GM23338 (cell line): ENCODE measurements at places on chromosomes 2 and 18.

GRCh38 chr18:10128921-10129501 is 215.2 kb downstream of the VAPA start:
- DNase-seq: no peak

DNA sequence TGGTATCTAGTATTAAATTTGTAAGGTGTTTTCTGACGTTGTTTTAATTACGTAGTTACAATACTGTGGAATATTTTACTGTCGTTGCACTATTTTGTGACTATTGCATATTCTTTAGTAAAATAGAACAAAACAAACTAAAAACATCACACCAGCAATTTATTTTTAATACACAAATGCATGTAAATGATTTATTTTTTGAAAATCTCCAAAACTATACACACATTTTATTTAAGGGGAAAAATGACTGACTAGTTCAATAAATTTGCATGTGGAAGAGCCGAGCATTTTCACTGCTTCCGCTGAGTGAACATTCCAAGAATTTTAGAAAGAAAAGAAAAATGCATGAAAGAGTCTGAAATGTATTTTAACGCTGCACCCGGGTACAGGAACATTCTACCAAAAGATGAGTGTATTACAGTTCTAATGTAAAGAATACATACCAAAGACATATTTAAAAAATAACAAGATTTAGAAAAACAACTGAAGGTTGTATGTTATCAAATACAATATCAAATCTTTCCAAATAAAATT is 257.7 kb downstream of the MEIS1 start:
- no peak for DNase-seq

GRCh38 chr2:171174075-171174474 is 13.4 kb upstream of the TLK1 start:
- DNase-seq: no peak

DNA sequence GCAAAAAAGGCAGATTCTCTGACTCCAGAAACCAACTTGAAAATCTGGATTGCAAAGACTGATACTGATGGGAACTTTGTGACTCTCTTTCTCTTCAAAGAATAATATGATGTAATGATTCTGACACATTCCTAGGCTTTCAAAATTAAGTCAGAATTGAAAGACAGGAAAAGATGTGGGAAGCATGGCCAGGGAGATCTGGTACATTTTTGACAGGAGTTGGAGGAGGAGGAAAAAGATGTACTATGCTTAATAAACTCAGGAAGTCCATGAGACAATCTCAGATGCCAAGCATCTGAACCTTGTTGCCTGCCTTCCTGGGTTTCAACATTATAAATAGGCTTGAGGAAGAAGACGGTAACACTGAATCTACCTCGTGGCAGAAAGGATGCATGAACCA is 34.2 kb downstream of the KLF7 start:
- DNase-seq: no peak

- DNase-seq: no peak
These were observed 898.7 kb downstream of the BCL11A start for GRCh38 chr2:59654710-59655109.

DNA sequence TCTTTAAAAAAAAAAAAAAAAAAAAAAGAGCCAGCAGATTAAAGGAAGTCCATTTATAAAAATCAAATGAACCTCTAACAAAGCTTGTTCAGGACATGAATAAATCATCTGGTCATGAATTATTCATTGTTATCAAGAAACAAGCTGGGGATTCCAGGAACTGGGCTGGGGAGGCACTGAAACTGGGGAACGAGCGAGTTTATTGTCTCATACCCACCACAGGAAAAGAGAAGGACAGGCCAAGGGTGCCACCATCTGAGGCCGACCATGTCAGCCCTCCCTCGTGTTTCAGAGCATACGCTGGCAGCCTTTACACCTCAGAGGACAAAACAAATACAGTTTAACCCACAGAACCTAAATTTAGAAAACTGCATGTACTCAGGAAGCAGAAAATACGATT is 164.2 kb downstream of the VWC2L start:
- DNase-seq: no peak

- no peak for DNase-seq
These were observed 52.5 kb downstream of the MBP start for GRCh38 chr18:77079954-77080682.

DNA sequence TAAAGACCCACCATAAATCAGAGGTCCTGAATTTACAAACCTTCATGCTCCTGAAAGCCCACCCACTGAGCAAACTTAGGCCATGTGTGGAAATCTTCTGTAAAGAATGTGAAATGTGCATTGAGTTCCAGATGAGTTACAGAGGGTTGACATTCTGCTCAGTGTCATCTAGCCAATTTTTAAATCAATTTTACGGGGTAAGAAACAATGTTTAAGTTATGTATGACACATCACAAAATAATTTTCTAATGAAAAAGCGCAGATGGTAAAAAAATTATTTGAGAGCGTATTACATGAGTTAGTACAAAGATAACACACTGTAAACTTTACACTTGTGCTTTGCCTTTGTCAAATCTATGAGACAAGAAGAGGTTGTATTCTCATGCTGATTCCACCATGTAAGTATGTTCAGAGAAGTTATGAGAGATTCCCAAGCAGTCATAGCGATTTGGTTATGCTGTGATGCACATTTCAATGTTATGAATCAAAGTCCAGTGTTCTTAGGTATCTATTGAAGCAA is 446.3 kb downstream of the ADCYAP1 start:
- DNase-seq: no peak

DNA sequence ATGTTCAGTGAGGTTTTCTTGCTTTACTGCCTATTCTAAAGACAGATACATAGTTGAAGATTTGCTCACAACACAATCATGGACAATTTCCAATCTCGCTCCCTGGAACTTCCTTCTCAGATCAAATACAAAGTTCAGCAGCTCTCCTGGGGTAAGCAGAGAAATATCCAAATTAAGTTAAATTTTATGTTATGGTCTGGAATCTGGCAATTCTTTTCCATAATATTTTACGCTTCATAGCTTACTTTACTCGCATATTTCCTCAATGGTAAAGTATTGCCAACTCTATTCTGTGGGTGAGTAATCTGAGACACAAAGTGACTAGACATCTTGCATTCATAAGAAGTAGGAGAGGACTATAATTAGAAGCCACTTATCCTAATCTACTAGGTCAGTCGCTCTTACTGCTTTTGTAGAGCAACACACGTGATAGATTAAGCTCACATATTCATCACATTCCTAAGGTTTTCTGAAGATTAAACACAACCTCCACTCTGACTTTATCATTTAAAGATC is 529.4 kb downstream of the CCDC85A start:
- DNase-seq: no peak

- DNase-seq: no peak
These were observed 340.3 kb downstream of the PLCL1 start for GRCh38 chr2:198144660-198145059.

- no peak for DNase-seq
These were observed 150.2 kb downstream of the NCKAP5 start for GRCh38 chr2:133418021-133418420.

GRCh38 chr2:191176305-191176704 is 25.5 kb upstream of the STAT4 start:
- no peak for DNase-seq

GRCh38 chr2:138030459-138030858 is 66.2 kb downstream of the HNMT start:
- no peak for DNase-seq

DNA sequence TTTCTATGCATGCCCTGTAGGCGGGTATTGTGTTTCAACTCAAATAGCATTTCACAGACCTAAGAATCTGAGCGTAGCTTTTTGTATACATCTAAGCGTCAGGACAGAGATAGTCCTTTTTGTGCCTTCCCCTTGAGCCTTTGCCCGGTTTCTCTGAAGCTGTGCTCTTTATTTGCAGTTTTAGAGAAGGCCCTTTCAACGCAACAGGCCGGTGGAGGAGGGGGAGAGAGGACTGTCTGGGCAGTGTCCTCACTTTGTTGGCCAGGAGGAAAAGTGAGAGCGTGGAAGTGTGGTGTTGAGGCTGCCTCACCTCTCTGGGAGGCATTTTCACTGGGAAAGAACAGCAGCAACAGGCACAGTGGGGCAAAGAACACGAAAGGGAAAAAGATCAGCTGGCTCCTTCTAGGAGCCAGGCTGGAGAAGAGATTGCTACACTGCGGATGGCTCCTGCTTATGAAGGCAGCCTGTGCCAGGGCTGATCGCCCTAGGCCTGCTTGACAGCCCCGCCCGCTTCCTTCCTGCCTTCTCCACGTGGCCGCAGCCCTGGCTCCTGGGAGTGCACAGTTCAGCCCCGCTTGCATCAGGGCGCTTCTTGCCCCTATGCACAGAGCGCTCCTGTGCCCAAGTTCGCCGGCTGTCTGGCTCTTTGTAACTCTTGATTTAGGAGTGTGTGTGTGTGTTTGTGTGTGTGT is 195.6 kb upstream of the POU3F3 start:
- peak; percentile 81 for DNase-seq

- no peak for DNase-seq
These were observed 18.8 kb downstream of the ATP6V1C2 start for GRCh38 chr2:10740226-10740625.

DNA sequence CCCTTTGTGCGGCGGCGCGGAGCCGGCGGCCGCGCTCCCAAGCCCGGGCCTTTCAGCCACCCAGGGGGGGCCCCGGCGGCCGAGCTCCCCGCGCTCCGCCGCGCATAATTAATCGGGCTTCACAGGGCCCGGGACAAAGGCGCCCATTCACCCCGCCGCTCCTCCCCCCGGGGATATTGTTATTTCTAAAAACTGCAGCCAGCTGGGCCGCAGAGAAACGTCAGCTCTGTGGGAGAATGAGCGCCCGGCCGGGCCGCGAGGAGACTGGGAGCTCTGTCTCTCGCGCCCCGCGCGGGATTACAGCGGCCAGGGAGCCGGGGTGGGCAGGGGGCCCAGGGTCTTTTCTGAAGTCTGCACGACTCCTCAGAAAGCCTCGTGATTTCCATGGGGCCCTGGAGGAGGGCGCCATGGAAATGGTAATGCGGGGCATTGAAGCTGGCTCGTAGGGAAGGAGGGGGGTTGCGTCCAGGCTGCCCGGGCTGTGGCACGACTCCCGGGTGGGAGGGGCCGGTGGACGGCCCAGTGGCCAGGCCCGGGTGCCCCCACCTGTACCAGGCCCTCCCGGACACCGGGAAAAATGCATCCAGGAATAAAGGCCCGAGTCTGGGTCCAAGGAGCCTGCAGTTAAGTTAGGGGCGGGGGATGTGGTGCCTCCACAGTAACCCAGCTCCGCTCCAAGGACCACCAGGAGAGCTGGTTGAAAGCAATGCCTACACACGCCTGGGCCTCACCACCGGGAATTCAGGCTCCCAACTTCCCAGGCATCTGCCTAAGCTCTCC is 125.3 kb downstream of the ZFP36L2 start:
- peak; percentile 79 for DNase-seq

DNA sequence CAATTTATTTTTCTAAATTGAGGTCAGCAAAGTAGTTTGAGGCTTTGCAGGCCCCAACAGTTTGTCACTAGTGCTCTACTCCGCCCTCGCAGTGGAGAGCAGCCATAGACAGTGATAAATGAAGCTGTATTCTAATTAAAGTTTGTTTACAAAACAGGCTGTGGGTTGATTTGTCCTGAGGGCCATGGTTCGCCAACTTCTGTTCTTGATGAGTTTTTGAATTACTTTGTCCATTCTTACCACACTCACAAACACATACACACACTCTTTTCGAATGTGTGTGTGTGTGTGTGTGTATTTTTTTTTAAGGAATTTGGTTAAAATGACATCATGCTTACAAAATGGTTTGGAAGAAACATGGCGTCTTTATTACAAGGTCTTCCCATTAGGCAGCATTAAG is 68.6 kb downstream of the MTCL1 start:
- no peak for DNase-seq

DNA sequence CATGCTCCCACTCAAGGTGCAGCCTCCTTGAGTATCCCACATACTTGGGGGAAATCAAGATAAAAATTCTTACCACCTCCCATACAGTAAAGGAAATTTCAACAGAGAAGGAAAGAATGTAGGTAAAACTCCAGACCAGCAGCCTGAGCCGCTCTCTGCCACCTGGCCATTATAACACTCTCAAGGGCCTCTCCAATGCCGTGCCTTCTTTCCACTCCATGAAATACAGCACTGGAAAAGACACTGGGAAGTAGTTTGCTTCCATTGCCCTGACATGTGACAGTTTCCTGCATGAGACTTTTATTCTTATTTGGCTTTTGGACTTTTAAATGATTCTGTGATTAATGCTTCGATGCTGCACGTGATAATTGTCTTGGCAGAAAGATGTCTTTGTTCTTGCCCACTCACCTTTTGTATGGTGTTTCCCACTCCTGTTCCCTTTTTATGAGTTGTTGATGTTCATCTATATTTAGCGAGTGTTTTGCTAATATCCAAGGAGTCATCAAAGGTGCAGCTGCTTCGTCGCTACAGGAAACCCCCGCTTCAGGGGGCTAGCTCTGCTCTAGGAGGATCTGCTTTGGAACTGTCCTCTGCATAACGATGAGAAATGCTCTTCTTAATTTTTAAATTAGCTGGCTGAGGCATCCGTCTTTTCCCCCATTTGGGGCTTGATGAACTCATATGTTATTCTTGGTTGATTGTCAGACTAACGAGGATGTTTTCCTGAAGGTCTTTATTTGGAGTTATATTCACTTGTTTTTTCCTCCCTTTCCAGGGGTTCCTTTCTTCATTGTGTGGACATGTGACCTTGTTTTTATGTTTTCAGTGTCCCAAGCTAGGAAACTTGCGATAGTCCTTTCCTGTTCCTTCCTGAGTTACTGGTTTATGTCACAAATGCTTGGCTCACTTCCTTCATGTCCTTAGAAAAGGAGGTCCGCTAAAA is 179.4 kb downstream of the TXNL1 start:
- no peak for DNase-seq

DNA sequence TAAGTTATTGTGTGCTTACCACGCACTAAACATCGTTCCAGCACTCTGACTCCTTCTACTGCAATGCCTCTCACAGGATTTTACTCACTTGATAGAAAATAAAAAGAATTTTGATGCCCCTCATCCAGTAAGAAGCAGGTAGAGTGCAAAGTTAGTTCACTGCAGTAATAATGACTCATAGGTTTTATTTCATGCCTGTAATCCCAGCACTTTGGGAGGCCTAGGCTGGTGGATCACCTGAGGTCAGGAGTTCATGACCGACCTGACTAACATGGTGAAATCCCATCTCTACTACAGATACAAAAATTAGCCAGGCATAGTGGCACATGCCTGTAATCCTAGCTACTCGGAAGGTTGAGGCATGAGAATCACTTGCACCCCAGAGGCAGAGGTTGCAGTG is 190.6 kb downstream of the RAD51AP2 start:
- no peak for DNase-seq

DNA sequence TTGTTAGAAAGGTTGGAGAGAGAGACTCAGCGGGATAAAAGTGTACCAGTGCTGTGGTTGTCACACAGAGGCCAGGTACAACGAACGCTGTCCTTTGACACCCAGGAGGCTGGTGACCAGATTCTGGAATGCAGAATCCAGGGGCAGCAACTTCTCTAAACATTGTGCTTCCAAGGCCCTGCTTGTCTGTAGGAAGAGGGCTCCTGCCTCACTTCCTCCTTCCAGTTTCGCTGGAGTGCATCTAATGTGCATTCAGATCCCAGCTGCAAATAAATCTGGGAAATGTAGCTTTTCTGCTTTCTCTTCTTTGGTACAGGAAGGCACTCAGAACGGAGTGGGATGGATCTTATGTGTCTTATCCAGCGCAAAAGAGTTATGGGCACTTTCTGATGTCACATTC is 171.8 kb upstream of the ATP5MC3 start:
- no peak for DNase-seq
